ENCODE measurements at places on chromosomes 5 and 9.

GRCh38 chr5:4576161-4576748 lies 563.9 kb upstream of the ADAMTS16 start:
- no peak for DNase-seq

- DNase-seq = no peak
These were observed 36.0 kb downstream of the B4GALT1 start for GRCh38 chr9:33130961-33131789.

DNA sequence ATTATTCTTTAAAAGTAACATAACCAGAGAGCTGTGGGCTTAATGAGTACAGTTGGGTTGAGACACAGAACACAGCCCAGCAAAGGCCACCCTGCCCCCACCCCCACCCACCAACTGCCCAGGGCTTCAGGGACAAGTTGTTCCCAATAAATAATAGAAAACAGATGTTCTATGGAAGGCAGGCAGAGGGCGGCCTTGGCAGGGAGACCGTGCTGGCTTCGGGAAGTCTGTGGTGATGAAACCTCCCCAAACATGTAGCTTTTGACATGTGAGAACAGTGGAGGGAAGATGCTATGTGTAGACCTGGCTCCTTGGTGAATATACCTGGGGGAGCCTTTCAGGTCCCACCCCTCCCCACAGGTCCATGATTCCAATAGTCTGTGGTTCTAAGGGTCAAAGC lies 10.0 kb downstream of the TRAF1 start:
- no peak for DNase-seq

- DNase-seq = no peak
These were observed 47.5 kb downstream of the NEURL1B start for GRCh38 chr5:172688349-172689217.

- no peak for DNase-seq
These were observed 92.3 kb downstream of the LMX1B start for GRCh38 chr9:126705767-126706697.

- no peak for DNase-seq
These were observed 152.0 kb downstream of the PRR16 start for GRCh38 chr5:120615967-120616645.
